WTC11 (cell line): ENCODE measurements at places on chromosomes 1 and 21. TPM values are rescaled to one million over a fixed set of nuclear protein-coding genes. Genes with fewer than 3 reads are reported as not detected.

DNA sequence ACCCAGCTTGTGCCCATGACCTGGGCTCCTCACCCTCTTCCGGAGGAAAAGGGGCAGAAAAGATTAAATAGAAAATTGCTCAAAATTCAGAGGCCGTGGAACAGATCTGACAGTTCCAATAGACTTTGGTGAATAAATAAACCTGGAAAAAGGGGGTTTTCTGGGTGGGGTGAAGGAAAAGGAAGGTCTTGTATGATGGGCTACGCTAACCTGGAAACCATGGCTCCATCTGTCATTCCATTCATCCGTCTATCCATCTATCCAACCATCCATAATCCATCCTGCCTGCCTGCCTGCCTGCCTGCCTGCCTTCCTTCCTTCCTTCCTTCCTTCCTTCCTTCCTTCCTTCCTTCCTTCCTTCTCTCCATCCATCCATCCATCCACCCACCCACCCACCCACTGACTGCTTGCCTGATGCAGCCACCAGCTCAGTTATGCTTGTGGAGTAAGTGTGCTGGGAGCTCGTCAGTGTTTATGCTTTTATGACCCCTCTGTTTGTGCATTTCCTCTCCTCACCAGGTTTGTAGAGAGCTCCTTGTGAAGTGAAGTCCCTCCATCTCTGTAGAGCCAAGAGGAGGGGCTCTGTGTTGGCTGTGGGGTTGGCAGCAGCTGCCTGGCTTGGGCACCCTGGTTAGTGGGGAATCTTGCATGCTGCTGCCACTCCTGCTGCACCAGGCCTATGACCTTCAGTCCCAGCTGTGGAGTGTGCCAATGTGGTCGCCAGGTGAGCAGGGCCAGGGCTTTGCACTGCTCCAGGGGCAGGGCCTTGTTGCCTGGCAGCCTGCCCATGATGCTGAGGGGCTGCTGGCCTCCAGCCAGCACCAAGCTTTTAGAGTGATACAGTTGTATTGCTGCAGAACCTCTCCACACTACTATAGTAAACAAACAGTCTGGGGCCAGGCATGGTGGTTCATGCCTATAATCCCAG lies 16.0 kb upstream of the POU3F1 start:
- no peak overlapping the region for H3K4me3 ChIP-seq
- no peaks in the 10 kb centered on the region; the same call in 1 of the 2 replicates for H3K27me3 ChIP-seq
- H3K27ac ChIP-seq = no peak overlapping the region
- no peaks in the 10 kb centered on the region for H3K36me3 ChIP-seq
- DNase-seq = no peak

- H3K27ac ChIP-seq = no peak overlapping the region
- no peak for DNase-seq
- peaks cover 14% of the 10 kb centered on the region for H3K4me1 ChIP-seq
- H3K36me3 ChIP-seq = peaks cover 12% of the 10 kb centered on the region
- H3K27me3 ChIP-seq = no peaks in the 10 kb centered on the region; the same call in 1 of the 2 replicates
- no peak overlapping the region for H3K4me3 ChIP-seq
Observed at GRCh38 chr1:244212797-244213475, 161.9 kb downstream of the ZBTB18 start.

Gene B3GALT5
- 25.8 to 33.3 TPM (median 32.4 TPM) in 3 replicates for total RNA-seq

Gene APCS
- 0.44 to 0.66 TPM (median 0.64 TPM) in 3 replicates for total RNA-seq

DNA sequence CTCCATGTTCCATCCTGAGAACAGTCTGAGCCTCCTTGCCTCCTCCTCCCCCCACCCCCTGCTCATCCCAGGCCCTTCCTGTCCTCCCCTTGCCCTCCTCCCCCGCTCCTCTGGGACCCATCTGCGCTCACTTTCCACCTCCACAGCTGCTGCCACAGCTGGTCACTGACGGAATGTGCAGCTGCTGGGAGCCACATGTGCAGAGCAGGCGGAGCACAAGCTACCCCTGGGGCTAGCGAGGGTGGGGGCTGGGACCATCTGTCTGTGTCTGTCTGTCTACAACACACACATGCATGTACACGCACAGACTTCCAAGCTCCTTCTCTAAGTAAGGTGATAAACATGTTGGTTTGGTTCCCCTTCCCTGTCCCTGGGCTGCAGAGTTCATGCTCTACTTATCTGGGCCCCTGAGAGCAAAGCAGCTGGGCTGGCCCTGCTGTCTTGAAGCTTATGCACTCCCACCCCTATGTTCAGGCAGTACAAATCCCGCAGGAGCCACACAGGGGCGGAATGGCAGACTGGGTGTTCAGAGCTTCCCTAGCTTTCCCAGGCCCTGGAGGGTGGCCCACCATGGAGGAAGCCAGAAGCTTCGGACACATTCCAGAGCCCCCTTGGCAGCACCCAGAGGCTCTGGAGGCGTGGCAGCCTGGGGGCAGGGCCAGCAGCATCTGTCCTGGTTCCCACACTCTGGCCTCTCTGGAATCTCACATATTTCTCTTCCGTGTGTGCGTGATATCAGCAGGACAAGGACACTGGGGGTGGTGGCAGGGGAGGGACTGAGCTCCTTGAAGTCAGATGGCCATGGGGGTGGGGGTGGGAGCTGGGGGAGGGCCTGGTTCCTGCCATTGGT lies 7.0 kb upstream of the HEYL start:
- H3K27me3 ChIP-seq = peaks cover 80% of the 10 kb centered on the region
- no peak overlapping the region for H3K27ac ChIP-seq
- no peaks in the 10 kb centered on the region for H3K36me3 ChIP-seq
- H3K4me1 ChIP-seq = peaks cover 14% of the 10 kb centered on the region
- peak; percentile 68 for DNase-seq

Gene BSND
- 0.30 to 0.42 TPM (median 0.37 TPM) in 3 replicates for total RNA-seq

Gene FAAH
- total RNA-seq = 26.4 to 38.6 TPM (median 28.1 TPM) in 3 replicates

Gene TTLL7
- total RNA-seq = 5.9 to 7.9 TPM (median 7.7 TPM) in 3 replicates

Gene F5
- 0.20 to 0.21 TPM (median 0.21 TPM) in 3 replicates for total RNA-seq

Gene UBXN10
- total RNA-seq = 0.52 to 0.76 TPM (median 0.71 TPM) in 3 replicates

DNA sequence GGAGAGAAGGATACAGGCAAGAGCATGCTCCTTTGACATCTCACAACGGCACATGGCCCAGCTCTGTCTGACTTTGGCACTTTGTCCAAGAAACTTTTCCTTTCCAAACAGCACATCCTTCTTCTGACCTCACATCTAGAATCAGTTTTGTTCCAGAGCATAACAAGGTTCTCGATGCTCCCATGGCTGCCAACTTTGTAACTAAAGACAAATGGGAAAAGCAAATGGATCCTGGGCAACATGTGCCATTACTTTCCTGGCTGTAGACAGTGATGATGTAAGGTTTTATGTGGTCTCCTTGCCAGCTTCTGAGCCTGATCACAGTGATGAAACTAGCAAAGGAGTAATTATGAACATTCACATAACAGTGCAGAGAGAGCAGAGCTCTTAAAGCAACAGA lies 171.8 kb upstream of the C1orf87 start:
- DNase-seq = no peak
- no peak overlapping the region for H3K27ac ChIP-seq
- H3K27me3 ChIP-seq = no peaks in the 10 kb centered on the region
- H3K36me3 ChIP-seq = no peaks in the 10 kb centered on the region; the same call in 1 of the 2 replicates

GRCh38 chr1:69766431-69767180 lies 198.9 kb downstream of the LRRC7 start:
- no peak for DNase-seq
- no peak overlapping the region for H3K4me3 ChIP-seq
- H3K4me1 ChIP-seq = no peaks in the 10 kb centered on the region
- no peaks in the 10 kb centered on the region for H3K36me3 ChIP-seq
- no peaks in the 10 kb centered on the region for H3K27me3 ChIP-seq

Gene LRRC39
- total RNA-seq = 0.25 to 0.46 TPM (median 0.27 TPM) in 3 replicates

- H3K4me3 ChIP-seq = no peak overlapping the region
- no peak for DNase-seq
- H3K36me3 ChIP-seq = no peaks in the 10 kb centered on the region; the same call in none of the 2 replicates
Observed at GRCh38 chr1:5947071-5947821, 45.0 kb downstream of the NPHP4 start.

DNA sequence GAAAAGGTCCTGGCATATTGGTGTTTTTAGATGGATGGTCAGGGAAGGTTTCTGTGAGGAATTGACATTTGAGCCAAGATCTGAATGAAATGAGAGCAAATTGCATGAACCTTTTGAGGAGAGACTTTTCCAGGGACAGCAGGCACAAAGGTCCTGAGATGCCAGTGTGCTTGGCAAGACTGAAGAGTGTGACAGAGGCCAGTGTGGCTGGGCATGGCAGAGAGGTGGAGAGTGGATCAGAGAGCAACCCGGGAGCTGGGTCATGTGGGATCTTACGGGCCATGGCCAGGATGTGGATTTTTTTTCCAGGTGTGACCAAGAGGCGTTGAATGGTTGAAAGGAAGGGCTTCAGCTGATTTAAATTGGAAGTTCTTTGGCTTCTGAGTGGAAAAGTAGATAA lies 3.4 kb downstream of the SCCPDH start:
- DNase-seq = no peak
- H3K27ac ChIP-seq = no peak overlapping the region
- no peak overlapping the region for H3K4me3 ChIP-seq
- peaks cover 7% of the 10 kb centered on the region; the same call in 1 of the 2 replicates for H3K4me1 ChIP-seq
- peaks cover 54% of the 10 kb centered on the region for H3K36me3 ChIP-seq

GRCh38 chr1:228391411-228392020 lies 15.1 kb downstream of the TRIM11 start:
- DNase-seq = no peak
- H3K27me3 ChIP-seq = peaks cover 2% of the 10 kb centered on the region; the same call in 1 of the 2 replicates

Gene TTF2
- total RNA-seq = 78.9 to 88.8 TPM (median 79.1 TPM) in 3 replicates

Gene LMX1A
- not detected in 3 replicates for total RNA-seq

GRCh38 chr1:58883888-58884482 lies 100.1 kb upstream of the JUN start:
- H3K4me1 ChIP-seq = peaks cover 6% of the 10 kb centered on the region
- DNase-seq = no peak
- H3K4me3 ChIP-seq = no peak overlapping the region
- no peaks in the 10 kb centered on the region; the same call in 1 of the 2 replicates for H3K27me3 ChIP-seq
